ENCODE measurements at places on chromosomes 16 and 17.
A peak's percentile ranks its signal among the peaks of the same experiment; 100 is the strongest.

DNA sequence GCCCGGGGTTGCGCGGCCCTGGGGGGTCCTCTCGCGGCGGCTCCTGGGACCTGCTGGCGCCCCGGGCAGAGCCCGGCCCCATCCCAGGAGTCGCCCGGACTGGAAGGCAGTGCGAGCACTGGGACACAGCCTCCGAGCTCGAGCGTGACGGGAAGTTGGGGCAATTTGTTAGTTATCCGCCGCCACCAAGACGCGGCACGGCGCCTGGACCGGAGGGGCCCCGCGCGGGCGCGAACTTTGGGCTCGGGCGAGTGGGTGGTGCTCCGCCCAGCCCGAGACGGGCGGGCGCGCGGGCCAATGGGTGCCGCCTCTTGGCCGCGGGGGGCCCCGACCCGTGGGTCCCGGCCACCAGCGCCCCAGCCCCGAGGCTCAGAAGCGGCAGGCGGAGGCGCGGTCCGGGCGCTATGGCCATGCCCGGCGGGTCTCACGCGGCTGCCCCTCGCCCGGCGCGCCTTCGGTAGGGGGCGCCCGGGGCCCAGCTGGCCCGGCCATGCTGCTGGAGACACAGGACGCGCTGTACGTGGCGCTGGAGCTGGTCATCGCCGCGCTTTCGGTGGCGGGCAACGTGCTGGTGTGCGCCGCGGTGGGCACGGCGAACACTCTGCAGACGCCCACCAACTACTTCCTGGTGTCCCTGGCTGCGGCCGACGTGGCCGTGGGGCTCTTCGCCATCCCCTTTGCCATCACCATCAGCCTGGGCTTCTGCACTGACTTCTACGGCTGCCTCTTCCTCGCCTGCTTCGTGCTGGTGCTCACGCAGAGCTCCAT lies at the start of gene ADORA2B:
ADORA2B (plus strand) TSS at position 372 of the 768 bp plus-strand sequence; CDS start at position 491, 119 bp downstream.
- DNase-seq: peak; percentile 71

DNA sequence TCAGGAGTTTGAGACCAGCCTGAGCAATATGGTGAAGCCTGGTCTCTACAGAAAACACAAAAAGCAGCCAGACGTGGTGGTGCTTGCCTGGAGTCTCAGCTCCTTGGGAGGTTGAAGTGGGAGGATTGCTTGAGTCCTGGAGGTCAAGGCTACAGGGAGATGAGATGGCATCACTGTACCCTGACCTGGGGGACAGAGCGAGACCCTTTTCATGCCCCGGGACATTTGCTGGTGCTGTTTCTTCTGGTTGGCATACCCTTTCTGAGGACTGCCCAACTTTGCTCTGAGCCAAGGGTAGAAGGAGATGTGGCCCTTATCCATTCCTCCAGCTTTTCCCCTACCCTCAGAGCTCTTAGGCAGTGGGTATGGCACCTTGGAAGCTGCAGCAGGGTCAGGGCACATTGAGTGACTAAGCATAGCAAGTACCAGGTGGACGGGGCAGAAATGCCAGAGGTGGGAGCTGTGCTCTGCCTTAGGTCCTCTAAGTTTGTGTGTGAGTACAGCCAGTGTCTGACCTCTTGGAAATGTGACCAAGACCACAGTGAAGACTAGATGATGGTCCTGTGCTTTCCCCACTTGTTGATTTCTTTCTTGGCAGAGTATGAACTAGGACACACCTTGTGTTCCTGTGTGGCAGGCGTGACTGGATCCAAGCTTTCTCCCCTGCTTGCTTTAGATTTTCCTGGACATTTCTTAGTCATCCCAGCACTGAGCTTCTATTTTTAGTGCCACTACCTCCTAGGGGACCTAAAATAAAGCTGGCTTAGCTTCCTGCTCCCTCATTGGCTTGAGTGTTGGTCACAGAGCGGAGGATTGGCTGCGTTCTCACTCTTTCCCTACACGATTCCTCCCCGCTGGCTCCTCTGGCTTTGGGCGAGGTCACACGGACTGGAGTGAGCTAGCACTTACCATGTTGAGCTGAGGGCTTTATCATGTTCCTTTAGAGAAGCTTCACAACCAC lies 9.9 kb upstream of the EDC4 start:
- no peak for DNase-seq

GRCh38 chr17:7740481-7741001 lies 23.0 kb downstream of the DNAH2 start:
- DNase-seq: no peak

DNA sequence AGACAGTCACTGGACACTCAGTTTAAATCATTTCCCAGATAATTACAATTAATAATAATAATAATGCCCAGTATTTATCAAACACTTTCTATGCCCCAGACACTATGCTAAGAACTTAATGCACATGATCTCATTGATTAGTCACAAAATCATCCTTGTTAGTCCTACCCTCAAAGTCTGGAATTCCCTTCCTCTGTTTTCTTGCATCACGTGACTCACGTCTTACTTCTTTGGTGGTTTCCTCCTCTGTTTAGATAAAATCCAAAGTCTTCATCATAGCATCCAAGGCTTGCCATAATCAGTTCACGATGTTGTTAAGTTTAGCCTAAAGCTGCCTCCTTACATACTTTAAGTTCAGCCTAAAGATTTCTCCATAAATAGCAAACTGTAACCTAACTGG lies 471.9 kb downstream of the PMP22 start:
- DNase-seq: no peak

GRCh38 chr16:55062442-55062841 lies 131.8 kb downstream of the IRX5 start:
- no peak for DNase-seq

- DNase-seq: no peak
These were observed 17.6 kb downstream of the PEMT start for GRCh38 chr17:17573912-17574311.

GRCh38 chr17:70709596-70709995 lies 540.3 kb downstream of the KCNJ2 start:
- no peak for DNase-seq

GRCh38 chr16:84062734-84063640 lies 20.4 kb upstream of the SLC38A8 start:
- DNase-seq: peak; percentile 48

DNA sequence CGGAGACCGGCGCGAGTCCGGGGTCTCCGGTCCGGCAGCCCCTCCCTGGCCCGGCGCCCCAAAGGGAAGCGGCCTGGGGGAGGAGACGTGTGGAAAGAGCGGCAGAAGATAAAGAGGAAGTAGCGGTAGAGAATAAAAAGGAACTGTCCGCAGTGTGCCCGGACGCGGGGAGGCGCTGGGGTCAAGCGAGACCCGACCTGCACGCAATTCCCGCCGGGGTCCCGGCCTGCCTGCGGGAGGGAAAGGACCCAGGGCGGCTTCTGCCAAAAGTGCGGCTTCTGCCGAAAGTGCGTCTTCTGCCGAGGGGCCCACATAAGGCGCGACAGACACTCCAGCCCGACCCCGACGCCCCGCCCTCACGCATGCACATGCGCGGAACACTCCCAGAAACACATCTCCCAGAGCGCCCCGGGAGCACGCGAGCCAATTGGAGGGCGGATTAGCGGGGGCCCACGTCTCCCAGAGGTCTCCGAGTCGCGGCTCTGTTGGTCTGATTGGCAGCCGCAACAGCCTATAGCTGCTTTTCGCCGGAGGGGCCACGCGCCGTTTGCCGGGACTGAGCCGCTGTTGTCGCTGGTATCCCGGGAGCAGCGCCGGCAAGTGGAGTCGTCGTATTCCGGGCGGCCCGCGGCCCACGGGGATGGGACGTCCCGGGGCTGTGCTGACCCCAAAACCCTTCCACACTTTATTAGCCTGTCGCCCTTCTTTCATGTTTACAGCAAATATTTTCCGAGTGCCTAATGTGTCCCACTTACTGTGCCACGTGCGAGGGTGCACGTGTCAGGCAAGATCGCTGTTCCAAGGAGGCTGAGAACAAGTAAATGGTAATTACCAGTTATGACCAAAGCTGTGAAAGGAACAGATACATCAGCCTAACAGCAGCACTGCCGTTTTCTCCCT lies 8.0 kb upstream of the MEFV start:
- peak; percentile 90 for DNase-seq

- no peak for DNase-seq
These were observed 4.3 kb upstream of the EZH1 start for GRCh38 chr17:42748908-42749798.

- DNase-seq: no peak
These were observed 9.1 kb downstream of the ZNF668 start for GRCh38 chr16:31064882-31065461.

DNA sequence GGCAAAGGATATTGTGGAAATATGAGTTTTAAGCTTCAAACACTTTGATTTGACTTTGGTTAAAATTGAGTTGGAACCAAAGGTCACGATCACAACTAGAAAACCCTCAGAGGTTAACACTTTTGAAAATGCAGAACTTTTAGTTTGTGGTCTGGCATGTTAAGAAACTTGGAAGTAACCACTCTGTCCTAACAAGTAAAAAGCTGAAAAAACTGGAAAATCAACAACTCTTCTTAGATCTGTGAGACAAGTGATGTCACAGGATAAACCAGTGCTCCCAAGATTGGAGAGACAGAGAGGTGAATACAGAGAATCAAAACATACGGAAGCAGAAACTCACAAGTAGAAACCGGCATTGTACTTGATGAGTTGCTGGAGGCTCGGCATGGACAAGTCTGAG lies 17.4 kb downstream of the MFSD6L start:
- no peak for DNase-seq

GRCh38 chr17:62101515-62101914 lies 36.4 kb upstream of the MED13 start:
- DNase-seq: no peak

- DNase-seq: peak; percentile 85
These were observed at the start of gene RAP1GAP2 for GRCh38 chr17:2796164-2797125. Gene RAP1GAP2 (plus strand): TSS chr17:2796438. CDS start chr17:2796528, 90 bp downstream.

- DNase-seq: no peak
These were observed 222.0 kb upstream of the CDH13 start for GRCh38 chr16:82404586-82405315.

DNA sequence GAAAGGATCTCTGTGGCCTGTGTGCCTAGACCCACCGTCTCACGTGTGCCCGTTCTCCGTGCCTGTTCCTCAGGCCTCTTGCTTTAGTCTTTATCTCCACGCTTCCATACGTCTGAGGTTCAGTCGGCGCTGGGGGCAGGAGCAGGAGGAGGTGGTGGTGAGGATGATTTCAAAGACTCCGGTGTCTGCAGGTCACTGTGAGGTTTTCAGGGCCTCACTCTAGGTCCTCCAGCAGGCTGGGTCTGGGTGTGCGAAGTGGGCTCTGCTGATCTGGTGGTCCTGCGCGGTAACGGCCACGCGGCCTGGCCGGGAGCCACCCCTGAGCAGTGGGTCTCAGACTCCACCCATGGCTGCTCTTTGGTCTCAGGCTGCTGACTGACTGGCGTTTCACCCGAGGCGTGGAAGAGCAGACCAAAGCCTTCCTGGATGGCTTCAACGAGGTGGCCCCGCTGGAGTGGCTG lies 14.4 kb upstream of the CLEC18A start:
- DNase-seq: no peak

DNA sequence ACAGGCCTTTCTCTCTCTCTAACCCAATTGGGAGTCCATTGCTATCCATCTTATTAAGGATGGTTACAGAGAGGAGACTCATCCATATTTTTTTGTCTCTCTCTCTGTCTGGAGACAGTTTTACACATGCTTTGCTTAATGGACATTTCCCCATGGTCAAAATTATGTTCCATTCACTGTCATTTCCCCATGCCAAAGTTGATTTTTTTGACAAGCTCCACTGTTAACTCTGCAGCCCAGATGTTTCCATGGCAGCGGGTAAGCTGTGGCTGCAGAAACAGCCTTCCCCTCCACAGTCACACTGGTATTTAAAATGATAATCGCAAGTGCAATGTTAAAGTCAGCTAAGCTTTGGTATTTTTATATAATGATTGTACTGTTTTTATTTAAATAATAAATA lies 63.9 kb upstream of the HLF start:
- no peak for DNase-seq

DNA sequence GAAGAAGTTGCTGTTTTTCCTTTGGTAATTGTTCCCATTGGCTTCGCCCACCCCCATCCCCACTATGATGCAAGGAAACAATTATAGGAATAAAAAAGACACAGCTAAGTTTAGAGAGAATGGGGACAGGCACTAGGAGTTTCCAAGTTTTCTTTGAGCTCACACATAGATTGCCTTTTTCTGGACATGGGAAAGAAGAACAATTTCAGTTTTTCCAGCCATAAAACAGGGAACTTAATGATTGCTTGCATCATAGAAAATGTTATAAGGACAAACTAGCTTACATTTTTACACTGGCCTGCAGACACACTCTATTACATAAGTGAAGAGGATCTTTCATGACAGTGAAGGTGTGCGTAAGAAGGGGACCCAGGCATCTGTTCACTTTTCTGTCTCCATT lies 142.3 kb upstream of the ZFHX3 start:
- DNase-seq: no peak

GRCh38 chr17:1197781-1198490 lies 18.2 kb upstream of the ABR start:
- peak; percentile 71 for DNase-seq

- no peak for DNase-seq
These were observed 12.3 kb upstream of the ADCY7 start for GRCh38 chr16:50254072-50254471.

GRCh38 chr17:81328489-81328888 lies 33.4 kb upstream of the SLC38A10 start:
- no peak for DNase-seq

DNA sequence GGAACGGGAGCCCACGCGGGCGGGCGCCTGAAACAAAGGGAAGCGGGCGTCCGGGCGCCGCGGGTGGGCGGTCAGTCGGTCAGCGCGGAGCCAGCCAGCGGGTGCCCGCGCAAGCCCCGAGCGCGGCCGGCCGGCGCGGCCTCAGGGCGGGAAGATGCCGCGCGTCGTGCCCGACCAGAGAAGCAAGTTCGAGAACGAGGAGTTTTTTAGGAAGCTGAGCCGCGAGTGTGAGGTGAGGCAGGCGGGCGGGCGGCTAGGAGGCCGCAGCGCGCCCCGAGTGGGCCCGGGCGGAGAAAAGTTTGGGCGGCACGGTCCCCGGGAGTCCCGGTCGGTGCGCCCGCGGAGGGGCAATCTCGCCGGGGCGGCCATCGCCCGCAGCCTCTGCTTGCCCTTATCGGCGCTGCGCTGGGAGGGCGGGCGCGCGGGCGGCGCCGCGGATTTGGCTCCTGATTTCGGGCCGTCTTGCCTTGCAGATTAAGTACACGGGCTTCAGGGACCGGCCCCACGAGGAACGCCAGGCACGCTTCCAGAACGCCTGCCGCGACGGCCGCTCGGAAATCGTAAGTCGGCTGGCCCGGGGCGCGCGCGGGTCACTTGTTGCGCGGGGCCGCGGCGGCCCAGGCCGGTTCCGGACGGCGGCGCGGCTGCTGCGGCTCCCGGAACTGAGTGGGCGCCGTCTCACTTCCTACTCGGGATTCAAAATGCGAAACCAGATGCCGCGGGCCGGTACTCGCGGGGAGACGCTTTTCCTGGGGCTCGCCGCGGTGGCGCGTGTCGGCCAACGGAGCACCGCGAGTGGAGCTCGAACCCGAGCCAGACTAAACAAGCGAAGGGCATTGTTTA lies 526 bp downstream of the CBFB start:
- DNase-seq: no peak

GRCh38 chr17:14125518-14126137 lies 56.3 kb downstream of the COX10 start:
- DNase-seq: no peak

GRCh38 chr17:77802811-77803220 lies 155.7 kb upstream of the TNRC6C start:
- DNase-seq: no peak

- DNase-seq: no peak
These were observed 11.7 kb upstream of the CUEDC1 start for GRCh38 chr17:57966875-57967274.

Measured in CMK (cell line).